GM12864 (cell line): ENCODE measurements at places on chromosomes 2 and 18.

DNA sequence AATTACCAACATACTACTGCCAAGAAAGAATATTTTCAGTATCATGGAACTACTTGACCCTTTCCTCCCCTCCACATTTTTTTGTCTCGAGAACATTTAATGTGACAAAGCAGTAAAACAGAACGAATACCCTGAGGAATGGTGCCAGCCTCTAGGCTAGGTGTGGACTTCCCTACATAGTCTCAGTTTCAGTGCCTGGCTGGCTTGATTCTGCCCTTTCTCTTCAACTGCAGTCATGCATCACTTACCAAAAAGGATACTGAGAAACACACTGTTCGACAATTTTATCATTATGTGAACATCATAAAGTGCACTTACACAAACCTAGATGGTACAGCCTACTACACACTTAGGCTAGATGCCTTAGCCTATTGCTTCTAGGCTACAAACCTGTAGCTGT lies 305.3 kb upstream of the HNRNPA3 start:
- no peak for DNase-seq

GRCh38 chr2:68727683-68728375 lies 6.8 kb upstream of the ARHGAP25 start:
- DNase-seq, result no peak

DNA sequence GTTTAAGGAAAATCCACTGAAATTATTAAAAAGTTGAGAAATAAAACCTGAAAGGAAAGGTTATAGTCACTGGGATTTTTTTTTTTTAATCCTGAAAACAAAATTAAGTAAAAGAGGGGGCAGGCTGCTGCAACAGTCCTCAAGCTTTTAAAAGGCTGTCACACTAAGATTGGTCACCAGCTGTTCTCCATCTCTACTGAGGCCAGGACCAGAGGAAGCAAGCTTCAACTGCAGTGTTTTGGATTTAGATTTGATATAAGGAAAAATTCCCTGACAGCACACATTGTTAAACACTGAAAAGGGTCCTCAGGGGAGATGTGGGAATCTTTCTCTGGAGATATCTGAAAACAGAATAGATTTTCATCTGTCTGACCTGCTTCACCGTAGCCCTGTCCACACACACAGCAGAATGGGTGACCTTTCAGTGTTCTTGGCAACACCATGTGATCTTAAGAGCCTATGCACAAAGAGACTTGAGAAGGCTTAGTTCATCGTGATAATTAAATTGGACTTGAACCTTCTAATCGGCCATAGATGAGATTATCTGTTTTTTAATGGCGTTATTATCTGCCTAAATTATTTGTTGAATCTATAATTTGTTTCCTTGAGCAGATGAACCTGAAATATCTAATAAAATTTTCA lies 132.0 kb upstream of the BOD1L2 start:
- DNase-seq, result no peak

GRCh38 chr2:29762239-29762638 lies 159.1 kb downstream of the ALK start:
- DNase-seq, result no peak

DNA sequence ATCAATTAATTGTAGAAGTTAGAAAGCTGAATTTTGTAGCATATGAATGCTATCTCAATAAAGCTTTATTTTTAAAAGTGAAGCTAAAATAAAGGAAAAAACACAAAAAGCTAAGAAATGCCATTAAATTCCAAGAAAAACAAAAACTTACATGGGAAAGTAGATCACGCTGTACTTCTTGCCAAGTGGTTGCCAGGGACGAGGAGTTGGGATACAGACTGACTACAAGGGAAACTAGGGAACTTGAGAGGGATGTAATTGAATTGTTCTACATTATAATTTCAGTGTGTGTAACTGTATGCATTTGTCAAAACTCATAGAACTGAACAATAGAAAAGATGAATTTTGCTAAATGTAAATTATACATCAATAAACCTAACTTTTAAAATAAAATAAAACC lies 108.1 kb downstream of the DYM start:
- DNase-seq, result no peak

DNA sequence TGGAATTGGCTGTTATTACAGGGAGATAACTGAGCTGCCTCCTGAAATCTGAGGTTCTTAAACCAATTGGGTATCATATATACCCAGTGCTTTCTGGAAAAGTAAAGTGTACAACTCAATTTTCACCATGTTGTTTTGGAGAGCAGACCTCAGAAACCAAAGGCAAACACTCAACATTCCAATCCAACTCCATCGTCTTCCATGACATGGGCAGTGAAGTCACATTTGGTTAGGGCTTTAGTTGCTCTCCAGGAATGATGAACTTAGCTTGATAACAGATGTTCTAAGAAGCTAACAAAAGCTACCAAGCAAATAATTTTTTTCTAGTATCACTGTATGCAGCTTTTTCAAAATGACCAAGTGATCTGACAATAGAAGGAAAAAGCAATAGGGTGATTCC lies 107.0 kb upstream of the SLC35G4 start:
- no peak for DNase-seq
